ENCODE measurements at places on chromosomes 5 and 9.
A peak's percentile ranks its signal among the peaks of the same experiment; 100 is the strongest.

DNA sequence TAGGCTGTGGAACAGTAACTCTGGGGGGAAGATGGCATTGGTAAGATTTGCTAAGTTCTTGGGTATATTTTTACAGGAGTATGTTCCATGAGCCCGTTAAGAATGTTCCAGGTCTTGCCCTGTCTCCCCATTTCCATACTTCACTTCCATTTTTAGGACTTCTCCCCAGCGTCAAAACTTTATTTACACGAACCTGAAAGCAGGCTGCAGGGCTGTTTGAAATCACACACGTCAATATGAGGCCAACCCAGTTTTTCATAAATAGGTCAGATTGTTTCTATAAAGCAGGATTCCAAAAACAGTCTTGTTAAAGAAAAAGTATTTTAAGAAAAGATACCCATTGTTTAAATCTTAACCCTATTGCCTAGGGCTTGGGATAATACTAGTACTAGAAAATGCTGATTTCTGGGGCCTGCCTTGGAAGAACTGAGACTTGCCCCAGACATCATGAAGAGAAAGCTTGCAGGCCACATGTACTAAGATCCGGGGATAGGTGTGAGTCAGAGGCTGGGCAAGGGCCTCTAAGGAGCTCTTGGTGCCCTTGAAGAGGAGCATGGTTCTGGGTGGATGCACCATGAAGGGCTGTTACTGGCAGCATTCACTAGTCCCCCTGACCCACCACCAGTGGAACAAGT lies 24.2 kb downstream of the TRIO start:
- DNase-seq: no peak

DNA sequence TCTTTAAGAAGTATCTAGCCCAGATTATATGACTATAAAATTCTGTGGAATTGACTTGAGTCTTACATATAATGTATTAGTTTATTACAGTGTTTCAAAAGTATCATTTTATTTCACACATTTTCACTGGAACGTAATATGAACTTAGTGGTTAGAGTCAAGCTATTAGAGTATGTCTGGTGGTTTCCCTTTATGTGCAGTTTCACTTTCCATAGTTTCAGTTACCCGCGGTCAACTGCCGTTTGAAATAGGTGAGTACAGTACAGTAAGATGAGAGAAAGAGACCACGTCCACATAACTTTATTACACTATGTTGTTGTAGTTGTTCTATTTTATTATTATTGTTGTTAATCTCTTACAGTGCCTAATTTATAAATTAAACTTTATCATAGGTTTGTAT lies 50.5 kb downstream of the COMMD10 start:
- no peak for DNase-seq

- no peak for DNase-seq
Measured at GRCh38 chr5:135539430-135540005, 3.8 kb upstream of the NEUROG1 start.

DNA sequence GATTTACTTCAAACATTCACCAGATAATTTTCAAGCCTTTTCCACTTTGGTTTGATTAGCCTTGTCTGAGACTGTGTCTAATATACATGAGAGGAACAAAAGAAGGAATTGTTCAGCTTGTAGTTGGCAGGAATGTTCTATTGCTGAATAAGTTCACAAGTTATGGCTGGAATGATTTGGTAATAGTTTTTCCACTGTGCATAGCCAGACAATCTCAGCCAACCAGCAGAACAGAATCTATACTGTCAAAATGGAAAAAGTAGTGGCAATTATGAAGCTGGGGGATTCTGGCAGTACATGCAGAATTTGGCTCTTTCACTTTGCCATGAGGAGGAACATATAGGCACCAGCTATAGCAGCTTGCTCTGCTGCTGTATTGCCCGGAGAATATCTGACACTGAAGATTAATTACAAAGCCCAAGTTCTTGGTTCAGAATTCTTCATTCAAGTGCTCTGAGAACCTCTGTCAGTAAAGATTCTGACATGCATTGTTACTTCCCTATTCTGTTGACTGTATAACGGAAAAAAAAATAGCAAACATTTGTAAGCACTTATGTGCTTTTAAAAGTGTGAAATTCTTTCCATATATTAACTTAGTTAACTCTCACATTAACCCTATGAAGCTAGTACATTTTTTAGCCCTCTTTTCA lies 150.6 kb downstream of the PRR16 start:
- DNase-seq: no peak

- no peak for DNase-seq
Measured at GRCh38 chr5:179409806-179410205, 64.5 kb upstream of the ADAMTS2 start.

GRCh38 chr9:70477907-70478480 lies 63.5 kb upstream of the KLF9 start:
- no peak for DNase-seq

DNA sequence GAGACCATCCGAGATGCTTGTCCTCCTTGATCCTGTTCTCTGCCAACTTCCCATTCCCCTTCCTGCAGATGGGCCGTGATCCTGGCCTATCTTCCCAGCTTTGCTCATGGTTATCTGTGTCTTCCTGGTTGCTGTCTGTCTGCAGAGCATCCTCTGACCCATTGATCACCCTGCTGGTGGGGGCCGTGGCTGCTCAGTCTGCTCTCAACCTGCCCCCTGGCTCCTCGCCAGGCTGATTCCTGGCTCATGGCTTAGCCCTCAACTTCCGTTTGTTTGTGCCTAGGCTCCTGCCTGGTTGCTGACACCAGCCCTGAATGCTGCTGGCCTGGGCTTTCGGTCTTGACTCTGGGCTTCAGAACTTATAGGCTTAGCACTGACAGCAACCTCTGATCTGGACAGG lies 67.1 kb upstream of the SMIM15 start:
- DNase-seq: no peak

DNA sequence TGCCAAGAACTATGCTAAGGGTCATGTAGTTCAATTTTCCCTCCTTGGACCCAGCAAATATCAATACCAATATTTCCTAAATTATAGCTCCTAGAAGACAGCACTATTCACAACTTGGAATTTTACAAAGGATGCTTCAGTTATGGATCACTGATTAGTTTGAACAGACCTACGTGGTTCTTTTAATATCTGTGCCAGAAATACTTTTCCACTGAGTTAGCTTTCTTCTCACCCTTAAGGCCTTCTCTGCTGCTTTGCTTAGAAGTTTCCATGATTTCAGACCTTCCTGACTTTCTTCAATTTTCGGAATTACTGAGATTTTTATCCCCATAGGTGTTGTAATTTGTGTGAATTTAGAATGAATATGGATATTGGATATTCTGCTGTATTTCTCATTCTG lies 380.4 kb downstream of the PSAT1 start:
- DNase-seq: no peak

GRCh38 chr5:95241161-95241560 lies 43.7 kb downstream of the MCTP1 start:
- DNase-seq: no peak

DNA sequence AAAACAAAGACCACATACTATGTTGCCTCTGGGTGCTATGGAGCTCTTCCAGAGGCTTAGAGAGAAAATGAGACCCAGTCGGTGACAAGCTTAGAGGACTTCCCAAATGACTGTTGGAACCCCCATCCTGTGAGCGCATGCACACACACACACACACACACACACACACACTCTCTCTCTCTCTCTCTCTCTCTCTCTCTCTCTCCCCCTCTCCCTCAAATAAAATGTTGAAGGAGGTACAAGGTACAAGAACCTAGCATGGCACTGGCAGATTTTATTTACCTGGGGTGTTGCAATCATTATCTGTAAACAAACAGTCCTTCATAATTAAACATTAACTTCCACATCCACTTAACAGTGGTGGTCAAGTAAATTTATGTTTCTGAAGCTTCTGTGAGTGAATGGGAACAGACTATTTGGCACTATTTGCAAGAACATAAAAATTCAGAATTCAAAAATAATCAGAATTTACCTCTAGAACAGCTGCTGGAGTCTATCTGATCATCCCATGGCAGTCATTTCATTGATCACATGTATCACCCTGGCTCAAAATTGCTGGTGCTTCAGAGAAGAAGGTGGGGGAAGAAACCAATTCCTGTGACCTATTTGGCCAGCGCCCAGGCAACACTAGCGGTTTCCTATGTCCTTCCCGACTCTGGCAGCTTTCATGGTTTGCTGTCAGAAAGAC lies 24.9 kb downstream of the TRPM3 start:
- DNase-seq: no peak

GRCh38 chr5:176995122-176995490 lies 11.5 kb downstream of the UIMC1 start:
- no peak for DNase-seq

DNA sequence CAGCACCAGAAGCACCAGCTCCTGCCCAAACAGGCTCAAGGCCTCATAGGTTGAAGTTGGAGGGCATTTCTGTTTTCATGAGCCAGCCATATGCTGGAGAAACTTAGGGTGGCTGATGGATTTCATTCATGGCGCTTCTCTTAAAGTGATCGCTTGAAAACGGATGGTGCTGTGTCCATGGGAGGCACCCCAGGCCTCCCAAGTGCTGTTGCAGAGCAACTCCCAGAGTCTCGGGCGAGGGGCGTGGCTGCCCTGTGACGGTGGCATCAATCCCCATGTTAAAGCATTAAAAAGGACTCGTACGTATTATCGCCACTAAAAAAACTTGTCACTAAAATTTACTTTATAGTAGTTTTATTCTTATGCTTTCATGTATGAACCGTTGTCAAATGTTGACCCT lies 128.3 kb downstream of the MRPL36 start:
- no peak for DNase-seq

DNA sequence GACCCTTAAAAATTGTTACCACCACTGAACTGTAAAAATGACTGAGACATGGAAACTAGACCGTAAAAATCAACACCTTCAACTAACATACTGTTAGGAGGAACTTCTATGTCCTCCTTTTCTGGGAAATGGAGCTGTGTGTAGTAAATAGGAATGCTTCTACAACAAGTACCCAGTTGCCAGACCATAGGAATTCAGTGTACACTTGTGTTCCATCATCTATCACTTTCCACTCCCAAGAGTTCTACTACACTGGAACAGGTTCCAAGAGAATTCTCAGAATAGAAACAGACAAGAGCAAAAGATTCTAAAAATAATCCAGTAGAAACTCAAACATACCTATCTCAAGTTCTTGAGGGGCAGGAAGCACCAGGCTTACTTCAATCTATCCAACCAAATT lies 23.6 kb downstream of the UBAP2 start:
- no peak for DNase-seq

DNA sequence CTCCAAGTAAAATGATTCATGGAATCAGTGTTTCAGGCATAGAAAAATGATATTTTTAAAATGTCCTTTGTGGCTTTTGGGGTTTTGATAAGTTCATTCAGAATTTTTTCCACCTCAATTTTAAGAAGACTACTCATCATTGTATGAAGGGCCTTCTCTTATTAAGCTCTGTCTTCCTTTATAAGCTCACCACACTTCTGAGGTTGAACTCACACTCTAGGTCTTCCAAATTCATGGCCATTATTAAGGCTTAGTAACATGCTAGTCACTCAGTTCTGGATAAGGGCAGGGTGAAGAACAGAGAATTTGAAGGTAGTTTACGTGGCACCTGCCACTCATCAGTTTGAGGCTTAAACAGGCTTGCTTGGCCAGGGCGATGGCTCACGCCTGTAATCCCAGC lies 4.2 kb downstream of the MELK start:
- DNase-seq: no peak

- DNase-seq: no peak
Measured at GRCh38 chr9:111645806-111646205, 14.7 kb downstream of the DNAJC25 start.

- DNase-seq: peak; percentile 99
Measured at GRCh38 chr5:136037001-136037705, 8.4 kb downstream of the TGFBI start.

DNA sequence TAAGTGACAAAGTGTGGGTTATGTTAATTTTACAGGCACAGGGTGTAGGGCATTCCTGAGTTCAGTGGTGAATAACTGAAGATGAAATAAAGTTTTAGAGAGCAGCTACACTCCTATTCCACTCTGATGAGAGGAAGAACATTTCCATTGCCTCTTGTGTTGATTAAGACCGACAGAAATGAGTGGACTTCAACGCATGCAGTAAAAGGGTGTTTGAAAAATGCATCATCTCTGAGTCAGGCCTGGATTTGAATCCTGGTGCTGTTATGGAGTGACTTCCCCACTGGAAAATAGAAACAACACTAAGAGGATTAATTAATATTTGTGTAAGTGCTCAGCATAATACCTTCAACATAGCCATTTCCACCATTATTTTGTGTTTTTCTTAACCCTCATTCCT lies 86.3 kb downstream of the PRR16 start:
- DNase-seq: no peak

GRCh38 chr9:114722081-114722621 lies 40.2 kb upstream of the TEX48 start:
- peak; percentile 40 for DNase-seq

- no peak for DNase-seq
Measured at GRCh38 chr9:19232823-19233194, 2.3 kb downstream of the DENND4C start.

- DNase-seq: no peak
Measured at GRCh38 chr5:2005101-2006041, 122.6 kb upstream of the IRX4 start.

- no peak for DNase-seq
Measured at GRCh38 chr5:1879292-1880263, 3.1 kb downstream of the IRX4 start.

DNA sequence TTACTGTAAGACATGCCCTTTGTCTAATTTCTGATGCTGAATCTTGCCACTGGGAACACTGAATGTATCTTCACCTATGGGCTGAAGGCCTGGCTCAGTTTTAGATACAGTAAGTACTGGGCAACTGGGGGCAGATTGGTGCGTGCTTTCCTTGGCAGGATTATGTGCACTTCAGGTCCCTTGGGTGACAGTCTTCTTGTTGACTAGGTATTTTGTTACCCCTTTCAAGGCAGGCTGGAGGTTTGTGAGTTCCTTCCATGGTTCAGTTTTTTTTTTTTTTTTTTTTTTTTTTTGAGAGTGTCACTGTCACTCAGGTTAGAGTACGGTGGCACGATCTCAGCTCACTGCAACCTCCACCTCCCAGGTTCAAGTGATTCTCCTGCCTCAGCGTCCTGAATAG lies 7.6 kb downstream of the ZMAT2 start:
- DNase-seq: no peak

- DNase-seq: no peak
Measured at GRCh38 chr9:78030296-78030552, 1.4 kb downstream of the GNAQ start.

DNA sequence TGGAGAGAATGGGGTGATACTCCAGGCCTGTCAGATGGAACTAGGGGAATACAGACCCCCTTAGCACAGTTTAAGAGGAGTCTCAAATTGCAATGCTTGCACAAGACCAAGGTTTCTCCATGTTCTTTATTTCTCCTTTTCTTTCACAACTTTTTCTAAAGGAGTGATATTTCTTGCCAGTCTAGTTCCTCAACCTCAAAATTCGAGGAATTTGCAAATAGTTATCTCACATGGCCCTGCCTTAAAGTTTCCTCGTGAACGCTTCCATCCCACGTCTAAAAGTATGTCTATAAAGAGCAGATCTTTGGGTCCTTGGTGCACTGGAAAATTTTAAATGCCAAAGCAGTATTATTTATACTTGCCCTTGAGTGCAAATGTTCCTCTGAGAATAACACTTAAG lies 373.8 kb upstream of the KLF4 start:
- no peak for DNase-seq

All from DMS153 (cell line).